Heart left ventricle (tissue), 16 donors: ENCODE measurements at places on chromosomes 2 and 18. TPM values are rescaled to one million over a fixed set of nuclear protein-coding genes. Genes with fewer than 3 reads are reported as not detected.

The MTCL1 gene
- 17.7 TPM for total RNA-seq

The RESP18 gene
- not detected for total RNA-seq

The CD226 gene
- 2.9 TPM for total RNA-seq

The ATP6V1B1 gene
- not detected for total RNA-seq

The SPOPL gene
- total RNA-seq, result 14.9 TPM

The C2orf81 gene
- total RNA-seq, result 0.86 TPM

The EFEMP1 gene
- total RNA-seq, result 27.9 TPM

The TCF23 gene
- total RNA-seq, result 0.07 TPM

The MRPL19 gene
- 59.8 TPM for total RNA-seq

The LYG2 gene
- not detected for total RNA-seq

The SLC11A1 gene
- 0.96 TPM for total RNA-seq

The TMEM169 gene
- total RNA-seq, result 0.52 TPM

The DGUOK gene
- total RNA-seq, result 23.1 TPM

The TTC32 gene
- total RNA-seq, result 6.8 TPM

The NEB gene
- 1.3 TPM for total RNA-seq

The ARHGAP25 gene
- 5.4 TPM for total RNA-seq

The REEP1 gene
- total RNA-seq, result 25.3 TPM

The NOL4 gene
- 0.12 TPM for total RNA-seq

The SELENOI gene
- 12.8 TPM for total RNA-seq

The CPLX4 gene
- total RNA-seq, result not detected

The AGAP1 gene
- 19.3 TPM for total RNA-seq

The RAD51AP2 gene
- 0.18 TPM for total RNA-seq
